Substantia nigra (tissue), 51 donors: ENCODE measurements at places on chromosomes 2 and 18.
A peak's percentile ranks its signal among the peaks of the same experiment; 100 is the strongest.

DNA sequence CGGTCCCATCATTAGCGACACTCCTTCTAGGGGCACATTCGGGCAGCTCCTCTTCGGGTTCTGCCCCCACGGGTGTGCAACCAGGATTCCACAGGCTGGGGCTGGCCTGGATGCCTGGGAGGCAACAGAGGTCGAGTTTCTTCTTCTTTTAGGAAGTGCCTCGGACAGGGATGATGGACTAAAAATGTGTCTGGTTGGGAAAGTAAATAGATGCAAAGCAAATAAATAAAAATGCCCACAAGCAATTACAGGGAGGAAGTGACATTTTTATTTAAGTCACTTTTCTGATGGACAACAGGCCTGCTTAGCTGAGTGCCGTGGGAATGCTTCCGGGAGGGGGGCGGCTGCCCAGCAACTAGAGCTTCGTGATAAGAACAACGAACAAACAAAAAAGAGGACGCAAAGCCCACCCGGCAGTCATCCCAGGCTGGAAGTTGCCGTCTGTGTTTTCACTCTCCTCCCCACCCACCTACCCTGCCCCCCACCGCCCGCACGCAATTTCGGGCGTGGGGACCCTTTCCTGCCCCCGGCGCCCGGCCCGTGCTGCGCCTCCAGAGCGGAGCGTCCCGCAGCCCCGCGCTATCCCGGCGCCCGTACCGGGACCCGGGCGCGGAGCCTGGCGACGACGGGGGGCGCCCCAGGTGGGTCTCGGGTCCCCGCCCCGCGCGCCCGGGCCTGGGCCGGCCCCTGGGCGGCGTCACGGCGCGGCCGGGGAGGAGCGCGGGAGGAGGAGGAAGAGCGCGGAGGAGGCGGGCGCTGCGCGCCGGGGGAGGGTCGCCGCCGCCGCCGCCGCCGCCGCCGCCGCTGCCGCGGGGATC lies 412 bp upstream of the NCK2 start:
- DNase-seq, result no peak

- no peak for DNase-seq
Measured at GRCh38 chr2:105078906-105079495, 41.1 kb downstream of the MRPS9 start.

DNA sequence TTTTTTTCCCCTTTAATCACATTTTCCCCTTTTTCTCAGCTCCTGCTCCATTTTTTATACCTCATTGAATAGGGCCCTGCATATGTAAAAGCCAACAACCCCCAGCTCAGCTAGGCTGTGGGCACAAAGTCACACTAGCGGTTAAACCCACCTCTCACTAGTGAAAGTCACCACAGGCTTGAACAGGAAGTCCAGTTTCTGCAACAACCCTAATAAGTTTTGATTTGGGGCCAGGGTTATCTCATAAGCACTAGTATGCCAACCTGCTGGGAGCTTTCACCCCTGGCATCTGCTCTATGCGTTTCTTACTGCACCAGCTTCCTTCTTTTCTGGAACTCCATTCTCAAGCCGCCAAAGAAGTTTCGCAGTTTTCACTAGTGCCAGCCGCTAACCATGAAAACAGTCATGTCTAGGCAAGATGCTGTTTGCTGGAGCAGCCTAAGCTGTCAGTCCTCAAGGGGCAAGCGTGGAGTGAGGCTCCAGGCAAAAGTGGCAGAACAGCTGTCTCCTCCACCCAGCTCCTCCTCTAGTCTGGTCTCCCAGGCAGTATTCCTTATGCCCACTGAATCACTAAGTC lies 197.0 kb upstream of the MEIS1 start:
- no peak for DNase-seq

DNA sequence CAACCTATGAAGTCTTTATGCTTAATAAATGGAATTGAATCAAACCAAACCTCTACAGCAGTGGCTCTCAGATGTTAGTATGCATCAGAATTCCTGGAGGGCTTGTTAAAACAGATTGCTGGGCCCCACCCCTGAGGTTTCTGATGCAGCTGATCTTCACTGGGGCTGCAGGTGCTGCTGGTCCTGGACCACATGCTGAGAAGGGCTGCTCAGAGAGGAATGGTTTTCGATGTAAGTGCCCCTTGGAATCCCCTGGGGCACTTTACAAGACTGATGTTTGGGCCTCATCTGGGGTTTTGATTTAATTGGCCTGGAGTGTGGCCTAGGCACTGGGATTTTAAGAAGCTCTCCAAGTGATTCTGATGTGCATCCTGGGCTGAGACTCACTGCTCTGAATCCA lies 403.8 kb upstream of the HS6ST1 start:
- no peak for DNase-seq

DNA sequence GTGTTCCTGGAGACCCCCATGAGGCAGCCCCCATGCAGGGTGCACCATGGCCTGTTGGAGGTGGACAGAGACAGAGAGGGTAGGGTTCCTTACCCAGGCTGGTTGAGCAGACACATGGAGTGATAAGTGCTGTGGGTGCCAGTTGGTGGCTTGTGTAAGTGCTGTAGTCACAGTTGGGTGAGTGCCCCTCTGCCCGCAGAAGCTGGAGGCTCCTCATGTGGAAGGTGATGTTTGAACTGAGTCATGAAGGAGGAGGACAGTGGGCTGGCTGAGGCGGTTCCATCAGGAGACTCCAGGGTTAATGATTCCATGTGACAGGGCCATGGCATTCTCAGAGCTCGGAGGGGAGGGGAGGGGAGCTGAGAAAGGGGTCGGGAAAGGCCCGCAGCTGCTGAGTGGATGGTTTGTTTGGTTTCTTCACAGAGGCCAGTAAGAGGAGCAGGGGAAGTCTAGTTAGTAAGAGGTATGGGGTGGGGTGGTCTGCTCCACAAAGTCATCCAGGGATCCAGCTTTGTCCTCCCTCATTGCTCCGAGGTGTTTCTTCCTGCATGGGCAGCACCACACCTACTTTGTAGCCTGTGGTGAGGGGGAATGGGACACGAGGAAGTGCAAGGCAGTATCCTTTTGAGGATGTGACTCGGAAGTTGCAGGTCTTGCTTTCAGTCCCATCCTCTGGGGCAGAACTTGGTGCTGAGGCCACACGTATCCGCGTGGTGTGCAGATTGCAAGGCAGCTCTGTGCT lies 13.6 kb downstream of the IMPA2 start:
- DNase-seq, result no peak

DNA sequence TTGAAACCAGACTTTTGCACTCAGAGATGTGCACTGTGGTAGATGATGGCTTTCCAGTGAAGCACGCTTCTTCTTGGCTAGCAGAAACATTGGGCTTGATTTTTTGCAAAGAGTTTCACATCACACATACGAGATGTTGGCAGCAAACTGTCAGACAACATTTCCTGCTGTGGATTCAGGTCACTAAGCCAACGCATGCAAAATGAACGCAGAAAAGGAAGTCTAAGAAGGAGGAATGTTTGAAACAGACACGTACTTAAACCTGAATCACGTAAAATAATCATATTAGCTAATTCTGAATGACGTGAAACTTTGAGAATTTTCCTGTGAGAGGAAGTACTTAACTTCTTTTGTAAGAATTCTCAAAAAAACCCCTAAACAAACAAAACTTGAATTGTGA lies 88.1 kb downstream of the EPB41L3 start:
- DNase-seq, result no peak

DNA sequence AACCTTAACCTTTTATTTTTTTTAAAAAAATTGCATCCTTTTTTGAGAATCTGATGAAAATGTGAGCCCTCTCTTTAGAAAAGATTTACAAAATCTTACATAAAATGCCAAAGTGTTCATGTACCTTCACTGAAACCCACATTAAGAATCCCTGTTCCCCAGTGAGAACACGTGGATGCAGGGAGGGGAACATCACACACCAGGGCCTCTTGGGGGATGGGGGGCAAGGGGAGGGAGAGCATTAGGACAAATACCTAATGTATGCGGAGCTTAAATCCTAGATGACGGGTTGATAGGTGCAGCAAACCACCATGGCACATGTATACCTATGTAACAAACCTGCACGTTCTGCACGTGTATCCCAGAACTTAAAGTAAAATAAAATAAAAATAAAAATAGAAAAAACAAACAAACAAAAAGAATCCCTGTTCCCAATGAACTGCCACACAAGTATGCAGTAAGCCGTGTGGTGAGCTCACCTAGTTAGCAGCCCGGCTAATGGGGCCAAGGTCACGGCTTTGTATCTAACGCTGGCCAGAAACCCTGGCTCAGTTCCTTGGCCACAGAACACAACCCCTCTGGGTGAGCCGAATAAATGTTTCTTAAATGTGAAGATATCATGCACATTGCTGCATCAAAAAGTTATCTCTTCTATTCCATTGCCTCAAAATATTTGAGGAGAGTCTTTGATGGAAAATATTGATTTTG lies 41.4 kb downstream of the CHST9 start:
- DNase-seq, result no peak

DNA sequence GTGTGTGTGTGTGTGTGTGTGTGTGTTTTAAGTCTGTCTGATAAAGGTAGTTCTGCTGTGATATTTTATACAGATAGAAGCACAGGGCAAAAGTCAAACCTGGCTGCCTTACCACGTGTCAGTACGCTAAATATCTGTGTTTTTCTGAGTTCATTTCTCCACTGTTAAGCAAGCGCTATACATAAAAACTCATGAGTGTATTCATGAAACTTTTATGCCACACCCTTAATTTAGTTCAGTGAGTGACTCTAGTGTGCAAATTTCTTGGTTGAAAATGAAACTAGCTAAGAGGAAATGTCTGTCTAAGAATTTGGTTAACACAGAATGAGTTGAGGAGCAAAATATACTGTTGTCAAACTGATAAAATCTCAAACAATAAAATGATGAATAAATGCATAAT lies 11.2 kb downstream of the CASP10 start:
- DNase-seq, result no peak

GRCh38 chr2:218880102-218880858 lies at the start of gene WNT10A:
TSS of gene WNT10A (plus strand) at chr2:218880852. CDS start at chr2:218880996, 144 bp downstream.
- DNase-seq, result no peak

DNA sequence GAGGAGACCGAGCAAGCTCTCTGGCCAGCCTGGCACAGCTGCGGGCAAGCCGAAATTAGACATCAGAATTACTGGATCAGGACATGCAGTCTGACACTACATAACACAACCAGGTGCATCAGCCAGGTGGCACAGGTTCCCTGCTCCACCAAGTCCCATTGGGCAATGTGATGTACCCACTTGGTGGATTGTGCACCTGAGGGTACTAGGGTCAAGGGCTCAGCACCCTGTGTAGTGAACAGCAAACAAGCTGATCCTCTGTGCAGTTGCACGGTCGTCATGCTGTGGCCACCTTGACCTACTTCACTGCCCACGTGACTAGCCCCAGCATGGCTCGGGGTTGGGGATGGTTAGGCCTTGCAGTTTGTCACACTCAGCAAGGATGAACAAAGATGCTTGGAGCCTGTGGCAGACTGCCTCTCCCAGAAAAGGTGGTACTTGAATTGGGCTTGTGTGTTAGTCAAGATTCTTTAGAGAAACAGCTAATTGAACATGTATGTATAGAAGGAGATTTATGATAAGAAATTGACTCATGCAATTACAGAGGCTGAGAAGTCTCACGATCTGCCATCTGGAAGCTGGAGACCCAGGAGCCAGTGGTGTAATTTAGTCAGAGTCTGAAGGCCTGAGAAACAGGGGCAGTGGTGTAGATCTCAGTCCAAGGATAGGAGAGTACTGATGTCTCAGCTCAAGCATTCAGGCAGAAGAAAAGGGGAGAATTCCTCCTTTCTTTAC lies 71.4 kb upstream of the TMEM87B start:
- no peak for DNase-seq

- DNase-seq, result no peak
Measured at GRCh38 chr2:109138449-109138848, 9.4 kb downstream of the SH3RF3 start.

- DNase-seq, result no peak
Measured at GRCh38 chr18:65983750-65984149, 232.9 kb downstream of the CDH7 start.

- DNase-seq, result no peak
Measured at GRCh38 chr18:43780782-43781340, 503.6 kb upstream of the SYT4 start.

DNA sequence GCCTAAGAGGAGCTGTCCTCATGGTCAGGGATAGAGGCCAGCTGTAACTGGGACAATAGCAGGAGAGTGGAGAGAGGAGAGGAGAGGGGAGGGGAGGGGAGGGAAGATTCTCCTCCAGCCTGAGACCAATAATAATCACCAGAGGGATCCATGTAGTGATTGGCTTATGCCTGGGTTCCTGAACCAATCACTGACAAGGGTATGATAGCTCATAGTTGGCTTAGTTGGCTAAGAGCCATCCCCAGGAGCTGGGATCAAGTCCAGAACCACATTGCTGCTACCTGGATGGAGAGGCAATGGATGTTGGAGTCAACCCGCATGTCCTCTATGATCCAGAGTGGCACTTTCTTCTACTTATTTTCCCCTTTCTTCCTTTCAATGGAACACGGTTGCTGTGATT lies 7.7 kb upstream of the ST8SIA5 start:
- DNase-seq, result no peak

DNA sequence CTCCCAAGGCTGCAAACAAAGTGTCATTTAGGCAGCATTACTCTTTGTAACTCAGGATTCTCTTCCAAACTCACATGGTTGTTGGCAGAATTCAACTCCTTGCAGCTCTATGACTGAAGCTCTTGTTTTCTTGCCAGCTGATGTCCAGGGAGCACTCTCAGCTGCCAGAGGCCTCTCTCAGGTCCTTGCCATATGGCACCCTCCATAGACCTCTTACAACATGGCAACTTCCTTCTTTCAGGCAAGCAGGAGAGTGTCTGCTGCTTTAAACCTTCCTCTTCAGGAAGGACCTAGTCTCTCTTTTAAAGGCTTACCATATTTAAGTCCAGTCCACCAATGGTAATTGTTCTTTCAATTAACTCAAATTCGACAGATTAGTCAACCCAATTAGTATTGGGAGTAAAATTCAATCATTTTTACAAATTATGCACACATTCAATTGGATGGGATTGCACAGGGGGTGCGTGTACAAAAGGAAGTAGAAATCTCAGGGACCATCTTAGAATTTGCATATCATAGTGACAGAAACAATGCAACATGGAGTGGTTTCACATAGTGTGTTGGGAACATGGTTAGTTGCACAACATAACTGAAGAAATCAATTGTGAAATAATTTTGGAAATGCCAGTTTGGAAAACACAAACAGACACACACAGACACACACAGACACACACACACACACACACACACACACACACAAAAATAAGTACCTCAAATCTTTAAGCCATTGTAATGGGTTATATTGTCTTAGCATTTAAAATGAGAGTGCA lies 893.5 kb upstream of the ZEB2 start:
- DNase-seq, result no peak

DNA sequence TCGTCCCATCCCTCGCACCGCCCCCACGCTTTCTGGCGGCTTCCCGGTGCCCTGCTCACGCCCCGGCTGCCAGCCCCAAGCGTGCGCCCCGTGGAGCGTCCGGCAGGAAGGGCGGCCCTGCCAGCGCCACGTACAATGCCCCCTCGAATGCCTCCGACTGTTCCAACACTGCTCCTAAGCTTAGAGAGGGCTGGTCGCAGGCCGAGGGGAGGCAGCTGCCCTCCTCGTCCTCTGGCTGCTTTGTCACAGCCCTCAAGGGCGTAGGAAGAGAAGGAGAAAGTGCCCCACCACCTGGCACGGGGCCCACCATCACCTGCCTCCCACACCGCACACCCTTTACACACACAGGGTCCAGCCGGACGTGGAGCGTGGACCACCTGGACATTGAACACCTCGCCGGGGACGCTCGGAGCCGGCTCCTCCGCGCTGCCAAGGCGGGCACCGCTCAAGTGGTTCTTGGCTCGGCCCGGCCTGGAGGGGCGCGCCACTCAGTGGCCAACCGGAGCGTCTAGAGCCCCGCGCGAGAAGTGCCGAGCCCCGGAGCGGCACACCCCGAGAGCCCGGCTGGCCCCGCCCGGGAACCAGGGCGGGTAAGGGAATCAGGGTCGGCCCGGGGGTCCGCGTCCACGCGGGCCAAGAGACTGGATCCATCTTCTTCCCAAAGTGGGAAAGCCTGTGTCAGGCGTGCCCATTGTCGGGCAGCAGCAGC lies 830 bp downstream of the DNER start:
- peak; percentile 80 for DNase-seq
